Hippocampal formation (tissue), 2 donors: ENCODE measurements at places on chromosomes 2 and 18.

DNA sequence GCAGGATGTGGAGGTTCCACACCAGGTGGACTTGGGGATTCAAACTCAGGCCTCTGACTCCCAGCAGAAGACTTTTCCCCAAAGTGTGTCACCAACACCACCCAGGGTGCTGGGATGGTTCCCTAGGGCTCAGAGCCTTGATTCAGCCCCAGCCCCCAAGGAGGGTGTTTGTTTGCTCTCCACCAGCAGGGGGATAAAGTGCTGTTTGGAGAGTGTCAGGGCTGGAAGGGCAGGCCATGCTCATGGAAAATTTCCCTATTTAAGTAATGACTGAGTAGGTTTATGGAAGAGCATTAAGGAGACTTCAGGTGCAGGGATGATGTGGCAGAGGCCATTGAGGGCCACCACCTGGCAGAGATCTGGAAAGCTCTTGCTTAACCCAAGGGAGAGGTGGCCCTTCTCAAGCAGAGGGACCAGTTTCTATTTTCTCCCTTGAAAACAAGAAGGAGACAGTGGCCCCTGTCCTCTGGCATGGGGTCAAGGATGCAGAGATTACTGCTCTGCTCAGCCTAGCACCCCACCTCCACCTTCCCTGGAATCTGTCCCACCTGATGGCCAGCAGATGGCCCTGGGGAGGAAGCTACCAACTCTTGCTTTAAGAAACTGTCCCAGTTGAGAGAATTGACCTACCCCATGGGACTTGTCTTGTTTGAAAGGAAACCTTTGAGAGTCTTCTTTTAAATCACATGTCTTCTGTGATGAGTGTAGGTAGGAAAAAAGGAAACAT is 122.1 kb downstream of the ACOXL start:
- DNase-seq = no peak

GRCh38 chr2:22481486-22482259 is 903.3 kb upstream of the KLHL29 start:
- no peak for DNase-seq

GRCh38 chr2:239255218-239255617 is 145.6 kb downstream of the HDAC4 start:
- DNase-seq = no peak

- no peak for DNase-seq
These were observed 16.3 kb upstream of the KCNG2 start for GRCh38 chr18:79781331-79781941.

- no peak for DNase-seq
These were observed 99.7 kb upstream of the KYNU start for GRCh38 chr2:142777742-142778141.

DNA sequence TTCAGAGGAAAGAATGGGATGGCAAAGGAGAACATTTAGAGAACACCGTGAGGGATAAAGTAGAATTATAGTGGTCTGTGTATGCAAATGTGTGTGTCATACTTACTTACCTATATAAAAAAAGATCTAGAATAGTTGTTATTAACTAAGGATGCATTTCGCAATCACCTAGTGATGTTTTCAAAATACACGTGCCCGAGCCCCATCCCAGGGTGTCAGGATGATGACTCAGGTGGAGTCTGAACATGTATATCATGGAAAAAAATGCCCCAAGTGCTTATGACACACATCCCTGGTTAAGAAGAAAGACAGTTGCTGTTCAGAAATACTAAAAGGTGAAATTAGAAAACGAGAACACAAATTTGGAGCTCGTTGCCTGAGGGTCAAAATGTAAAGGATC is 109.0 kb downstream of the CERS6 start:
- no peak for DNase-seq

GRCh38 chr2:112670252-112671022 is 24.7 kb downstream of the SLC20A1 start:
- DNase-seq = no peak

- no peak for DNase-seq
These were observed 2.7 kb upstream of the HSBP1L1 start for GRCh38 chr18:79961527-79962291.

- DNase-seq = no peak
These were observed 1.4 kb downstream of the PPP4R1 start for GRCh38 chr18:9612977-9613376.

DNA sequence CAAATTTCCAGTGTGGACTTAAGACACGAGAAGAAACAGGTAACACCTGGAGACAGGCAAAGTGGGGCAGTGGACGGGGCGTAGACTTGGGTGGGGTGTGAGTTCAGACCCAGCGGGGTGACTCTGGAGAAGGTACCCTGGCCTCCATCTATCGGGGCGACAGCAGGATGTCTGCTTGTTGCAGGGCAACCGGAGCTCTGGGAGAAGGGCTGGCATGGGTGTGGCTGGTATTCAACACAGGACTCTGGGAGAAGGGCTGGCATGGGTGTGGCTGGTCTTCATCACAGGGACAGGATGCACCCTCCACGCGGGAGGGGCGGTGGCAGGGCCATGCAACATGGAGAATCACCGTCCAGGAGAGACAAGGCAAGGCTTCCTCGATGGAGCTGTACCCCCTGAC is 198.5 kb downstream of the HDAC4 start:
- no peak for DNase-seq

DNA sequence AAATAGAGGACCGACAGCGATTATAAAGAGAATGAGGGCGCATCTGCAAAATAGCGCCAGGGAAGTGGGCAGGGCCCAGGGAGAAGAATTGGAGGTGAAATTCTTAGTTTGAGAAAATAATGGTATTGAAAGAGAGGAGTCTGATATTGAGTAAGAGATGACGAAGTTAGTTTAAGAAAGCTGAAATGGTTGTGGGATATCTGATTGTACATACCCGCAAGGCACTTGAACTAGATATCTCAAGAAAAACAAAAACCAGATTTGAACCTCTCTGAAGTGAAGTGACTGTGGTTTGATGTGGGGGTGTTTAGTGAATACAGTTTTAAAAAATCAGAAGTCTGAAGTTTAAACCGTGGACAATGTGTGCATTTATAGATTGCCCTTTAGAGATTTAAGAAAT is 38.9 kb downstream of the ZNF532 start:
- DNase-seq = no peak

GRCh38 chr2:119541476-119541875 is 2.8 kb upstream of the CFAP221 start:
- no peak for DNase-seq
